ENCODE measurements at places on chromosomes 16 and 17. TPM values are rescaled to one million over a fixed set of nuclear protein-coding genes. Genes with fewer than 3 reads are reported as not detected.

SSTR5 gene
- 0.30 TPM for total RNA-seq

CACNG3 gene
- total RNA-seq = not detected

TNP2 gene
- not detected for total RNA-seq

MILR1 gene
- total RNA-seq = 1.6 TPM

CUEDC1 gene
- 56.9 TPM for total RNA-seq

SMG6 gene
- 24.8 TPM for total RNA-seq

ZG16 gene
- not detected for total RNA-seq

TBC1D3G gene
- not detected for total RNA-seq

CACNG1 gene
- total RNA-seq = 0.07 TPM

NHERF2 gene
- total RNA-seq = 45.5 TPM

SLC12A3 gene
- not detected for total RNA-seq

SLFN12L gene
- not detected for total RNA-seq

ANKRD40CL gene
- not detected for total RNA-seq

KRTAP4-3 gene
- not detected for total RNA-seq

RPH3AL gene
- total RNA-seq = 35.1 TPM

BLTP2 gene
- total RNA-seq = 74.2 TPM

PMP22 gene
- 189 TPM for total RNA-seq

SLC2A4 gene
- 0.69 TPM for total RNA-seq

TOP3A gene
- total RNA-seq = 37.2 TPM

ABCC12 gene
- 0.05 TPM for total RNA-seq

ARHGAP44 gene
- total RNA-seq = 2.4 TPM

CTRB1 gene
- not detected for total RNA-seq

STAC2 gene
- 7.1 TPM for total RNA-seq

SF3B3 gene
- 211 TPM for total RNA-seq

SETD1A gene
- total RNA-seq = 19.5 TPM

FBXO39 gene
- total RNA-seq = 0.05 TPM

CCDC40 gene
- 7.0 TPM for total RNA-seq

CHAD gene
- total RNA-seq = not detected

SLC16A6 gene
- 0.49 TPM for total RNA-seq

GSG1L gene
- total RNA-seq = not detected

All from A549 treated with dexamethasone at 1 μM for 4 hours (cell line).